ENCODE measurements at places on chromosomes 3 and 15.

GRCh38 chr3:44252332-44252959, 10.8 kb downstream of the TOPAZ1 start:
- H3K27ac ChIP-seq, result no peak overlapping the region
- no peaks in the 10 kb centered on the region for H3K27me3 ChIP-seq
- no peaks in the 10 kb centered on the region for H3K4me1 ChIP-seq
- H3K4me3 ChIP-seq, result no peak overlapping the region

DNA sequence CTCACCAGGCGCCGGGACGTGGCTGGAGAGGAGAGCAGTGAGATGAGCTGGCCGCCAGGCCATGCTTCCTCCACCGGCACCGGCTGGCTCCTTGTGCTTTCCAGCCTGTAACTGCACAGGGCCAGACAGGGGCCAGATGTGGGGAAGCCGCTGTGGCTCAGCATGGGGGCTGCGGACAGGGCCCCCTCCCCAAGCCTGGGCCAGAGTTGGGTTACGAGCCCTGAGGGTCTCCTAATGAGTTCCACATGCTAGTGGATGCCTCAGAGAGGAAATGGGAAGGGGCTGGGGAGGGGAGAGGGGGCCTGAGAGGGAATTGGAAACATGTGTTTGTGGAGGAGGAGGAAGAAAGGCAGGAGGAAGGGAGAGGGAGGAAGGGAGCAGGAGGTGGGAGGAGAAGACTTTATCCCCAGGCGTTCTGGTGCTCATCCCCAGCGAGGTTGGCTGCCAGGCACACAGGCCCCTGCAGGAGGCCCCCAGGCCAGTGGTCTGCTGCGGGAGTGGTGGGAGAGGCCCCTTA, 11.7 kb upstream of the DUSP7 start:
- no peaks in the 10 kb centered on the region for H3K36me3 ChIP-seq
- H3K27me3 ChIP-seq, result no peaks in the 10 kb centered on the region
- no peak for DNase-seq

DNA sequence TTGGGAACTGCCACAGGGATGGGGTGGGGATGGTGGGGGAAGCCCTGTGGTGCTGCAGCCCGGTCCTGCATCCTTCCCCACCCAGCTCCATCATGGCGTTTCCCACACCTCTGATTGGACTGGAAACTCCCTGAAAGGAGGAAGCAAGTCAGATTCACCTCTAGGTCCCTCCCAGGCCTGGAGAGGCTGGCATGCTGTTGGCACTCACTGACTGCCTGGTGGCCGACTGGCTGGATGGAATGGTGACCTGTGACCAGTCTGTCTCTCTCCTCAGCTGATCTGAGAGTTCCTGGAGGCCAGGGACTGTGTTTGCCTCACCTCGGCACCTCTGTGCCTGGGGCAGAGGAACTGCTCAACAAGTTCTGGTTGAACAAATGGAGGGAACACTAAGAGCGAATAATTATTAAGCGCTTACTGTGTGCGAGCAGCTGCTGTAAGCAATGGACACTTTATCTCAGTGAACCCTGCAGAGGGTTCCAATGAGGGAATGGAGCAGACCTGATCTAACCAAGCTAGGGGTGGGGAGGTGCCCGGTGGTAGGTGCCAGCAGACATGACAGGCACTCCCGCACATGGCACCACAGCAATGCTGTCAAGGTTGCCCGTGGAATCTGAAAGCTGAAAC, 3.5 kb upstream of the HHATL start:
- no peaks in the 10 kb centered on the region for H3K27me3 ChIP-seq
- no peak for DNase-seq

DNA sequence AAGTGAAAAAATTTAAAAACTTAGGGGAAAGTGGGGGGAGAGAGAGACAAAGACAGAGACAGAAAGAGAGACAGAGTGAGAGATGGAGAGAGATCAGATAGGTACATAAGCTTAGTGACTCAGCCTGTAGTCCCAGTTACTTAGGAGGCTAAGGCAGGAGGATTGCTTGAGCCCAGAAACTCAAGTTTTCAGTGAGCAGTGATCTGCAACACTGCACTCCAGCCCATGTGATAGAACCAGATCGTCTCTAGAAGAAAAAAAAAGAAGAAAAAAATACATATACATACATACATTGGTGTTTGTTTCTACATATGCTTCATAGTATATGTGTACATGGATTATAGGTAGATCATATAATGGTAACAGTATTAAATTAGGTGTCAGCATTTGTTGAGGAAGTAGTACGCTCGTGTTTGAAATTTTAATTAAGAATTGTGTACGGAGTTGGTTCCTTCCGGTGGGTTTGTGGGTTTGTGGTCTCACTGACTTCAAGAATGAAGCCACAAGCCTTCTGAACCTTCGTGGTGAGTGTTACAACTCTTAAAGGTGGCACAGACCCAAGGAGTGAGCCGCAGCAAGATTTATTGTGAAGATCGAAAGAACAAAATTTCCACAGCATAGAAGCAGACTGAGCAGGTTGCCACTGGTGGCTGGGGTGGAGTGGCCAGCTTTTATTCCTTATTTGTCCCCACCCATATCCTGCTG, 38.3 kb upstream of the SNRPN start:
- no peak for DNase-seq
- H3K4me1 ChIP-seq, result no peaks in the 10 kb centered on the region
- H3K27ac ChIP-seq, result no peak overlapping the region
- H3K4me3 ChIP-seq, result no peak overlapping the region
- no peaks in the 10 kb centered on the region for H3K27me3 ChIP-seq

GRCh38 chr3:139587797-139588196, 48.3 kb upstream of the RBP1 start:
- H3K36me3 ChIP-seq, result no peaks in the 10 kb centered on the region
- no peak for DNase-seq
- no peaks in the 10 kb centered on the region for H3K4me1 ChIP-seq
- H3K27me3 ChIP-seq, result no peaks in the 10 kb centered on the region

GRCh38 chr3:10373686-10374261, 52.9 kb upstream of the SEC13 start:
- H3K36me3 ChIP-seq, result no peaks in the 10 kb centered on the region
- H3K27me3 ChIP-seq, result no peaks in the 10 kb centered on the region
- DNase-seq, result no peak
- H3K4me1 ChIP-seq, result no peaks in the 10 kb centered on the region
- no peak overlapping the region for H3K4me3 ChIP-seq
- H3K27ac ChIP-seq, result no peak overlapping the region

GRCh38 chr3:23377928-23378672, 175.0 kb downstream of the UBE2E2 start:
- H3K27ac ChIP-seq, result no peak overlapping the region
- H3K36me3 ChIP-seq, result no peaks in the 10 kb centered on the region
- no peak overlapping the region for H3K4me3 ChIP-seq
- no peak for DNase-seq

DNA sequence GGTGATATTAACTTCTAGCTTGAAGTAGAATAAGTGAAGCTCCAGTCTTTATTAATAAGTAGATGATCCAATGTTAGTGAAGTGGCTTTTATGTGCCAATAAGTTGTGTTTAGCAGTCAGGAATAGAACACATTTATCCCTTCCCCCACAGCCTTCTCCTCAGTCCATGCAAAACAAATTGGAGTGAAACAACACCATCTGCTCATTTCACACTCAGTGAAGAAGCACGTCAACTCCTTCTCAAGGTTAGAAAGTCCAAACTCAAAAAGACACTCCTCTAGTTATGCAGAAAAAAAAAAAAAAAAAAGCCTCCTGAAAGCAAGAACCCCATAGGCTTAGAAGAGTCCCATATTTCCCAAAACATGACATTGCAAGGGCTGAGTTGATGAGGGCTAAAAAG, 18.0 kb upstream of the NEO1 start:
- DNase-seq, result no peak
- no peaks in the 10 kb centered on the region for H3K27me3 ChIP-seq
- H3K36me3 ChIP-seq, result no peaks in the 10 kb centered on the region
- H3K4me3 ChIP-seq, result no peak overlapping the region

DNA sequence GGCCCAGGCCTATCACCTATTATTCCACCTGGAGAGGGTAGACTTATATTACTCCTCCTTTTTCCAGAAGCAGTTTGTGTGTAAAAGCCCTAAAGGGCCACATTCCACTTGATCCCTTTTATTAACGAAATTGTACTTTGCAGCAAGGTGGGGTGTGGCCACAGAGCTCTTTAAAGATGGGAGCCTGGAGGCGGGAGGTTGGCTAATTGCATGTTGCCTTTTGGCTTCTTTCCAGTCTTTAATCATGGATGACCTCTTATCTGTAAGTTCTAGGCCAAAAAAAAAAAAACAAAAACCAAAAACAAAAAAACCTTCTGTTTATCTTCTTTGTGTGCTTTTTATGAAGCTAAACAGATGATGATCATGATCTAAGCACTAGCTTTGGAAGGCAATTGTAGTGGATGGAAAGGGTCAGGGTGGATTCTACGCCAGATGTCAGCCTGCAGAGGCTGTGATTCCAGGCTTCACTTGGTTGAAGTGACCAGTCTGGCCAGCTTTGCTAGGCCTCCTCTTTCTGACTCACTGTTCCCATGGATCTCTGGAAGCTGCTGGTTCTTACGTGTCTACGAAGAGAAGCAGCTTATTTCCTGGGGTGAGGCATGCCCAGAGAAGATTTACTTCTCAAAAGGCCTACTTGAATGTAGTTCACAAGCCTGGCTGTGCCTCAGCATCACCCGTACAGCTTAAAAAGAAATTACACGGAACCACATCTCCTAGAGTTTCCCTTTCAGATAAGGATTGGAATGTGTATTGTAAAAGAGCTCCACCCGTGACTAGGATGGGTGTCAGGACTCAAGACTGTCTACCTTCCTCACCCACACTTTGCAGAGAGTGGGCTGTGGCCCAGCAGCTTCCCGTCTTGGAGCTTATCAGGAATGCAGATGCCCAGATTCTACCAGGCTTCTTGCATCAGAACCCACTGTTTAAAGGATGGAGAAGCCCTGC, 330.9 kb upstream of the C2CD4B start:
- H3K4me3 ChIP-seq, result no peak overlapping the region
- no peak overlapping the region for H3K27ac ChIP-seq
- no peaks in the 10 kb centered on the region for H3K36me3 ChIP-seq
- DNase-seq, result no peak

- no peak overlapping the region for H3K4me3 ChIP-seq
- H3K36me3 ChIP-seq, result no peaks in the 10 kb centered on the region
- H3K27ac ChIP-seq, result no peak overlapping the region
- no peak for DNase-seq
Measured at GRCh38 chr3:96958856-96959255, 144.5 kb downstream of the EPHA6 start.

- H3K36me3 ChIP-seq, result no peaks in the 10 kb centered on the region
- no peak within 1 kb of the TSS for H3K27ac ChIP-seq
- no peaks in the 10 kb centered on the region for H3K27me3 ChIP-seq
- H3K4me1 ChIP-seq, result peaks cover 19% of the 10 kb centered on the region
- DNase-seq, result no peak
- H3K4me3 ChIP-seq, result no peak within 1 kb of the TSS
Measured at GRCh38 chr3:9902372-9903237, at the start of gene IL17RE. IL17RE (plus strand) TSS chr3:9902848; CDS start chr3:9902933, 85 bp downstream.

- H3K27ac ChIP-seq, result no peak overlapping the region
- H3K4me3 ChIP-seq, result no peak overlapping the region
- H3K36me3 ChIP-seq, result no peaks in the 10 kb centered on the region
- H3K4me1 ChIP-seq, result no peaks in the 10 kb centered on the region
Measured at GRCh38 chr15:61421470-61421869, 192.4 kb upstream of the RORA start.

DNA sequence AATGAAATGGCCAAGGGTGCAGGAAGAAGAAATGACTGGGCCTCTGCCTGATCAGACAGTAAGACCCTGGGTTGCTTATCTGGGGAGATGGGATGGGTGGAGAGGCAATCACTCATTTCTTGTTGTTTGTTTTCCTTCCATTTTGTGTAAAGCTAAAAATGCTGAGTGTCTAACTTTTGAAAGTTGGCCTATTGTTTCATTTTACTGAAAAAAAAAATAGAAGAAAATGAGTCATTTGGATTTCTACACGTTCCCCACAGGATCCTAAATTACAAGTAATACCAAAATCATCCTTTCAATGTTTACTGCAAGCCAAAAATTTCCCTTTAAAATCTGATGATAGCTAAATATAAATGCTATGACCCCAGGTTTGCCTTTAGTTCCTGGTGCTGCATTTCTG, 30.6 kb downstream of the PTX3 start:
- no peak overlapping the region for H3K27ac ChIP-seq
- no peaks in the 10 kb centered on the region for H3K36me3 ChIP-seq
- DNase-seq, result no peak
- H3K4me1 ChIP-seq, result no peaks in the 10 kb centered on the region

GRCh38 chr3:173825730-173826129, 428.2 kb downstream of the NLGN1 start:
- H3K27ac ChIP-seq, result no peak overlapping the region
- H3K36me3 ChIP-seq, result no peaks in the 10 kb centered on the region
- DNase-seq, result no peak
- no peak overlapping the region for H3K4me3 ChIP-seq
